Caki2 (cell line): ENCODE measurements at places on chromosomes 7 and 10. TPM values are rescaled to one million over a fixed set of nuclear protein-coding genes. Genes with fewer than 3 reads are reported as not detected.

Gene C10orf71
- not detected in 2 replicates for total RNA-seq

Gene OR2A42
- not detected in 2 replicates for total RNA-seq

Gene LRIT1
- total RNA-seq, result not detected in 2 replicates

Gene OR2A7
- total RNA-seq, result 0.47 TPM in 1 of 2 replicates, not detected in the other

Gene SPAM1
- not detected in 2 replicates for total RNA-seq

Gene GNAT3
- not detected in 2 replicates for total RNA-seq

Gene CYP51A1
- total RNA-seq, result 44.3 and 53.8 TPM in 2 replicates

Gene ERV3-1
- not detected in 2 replicates for total RNA-seq

Gene AQP1
- 0.32 TPM in 1 of 2 replicates, not detected in the other for total RNA-seq

Gene ZNF365
- 3.4 and 10.1 TPM in 2 replicates for total RNA-seq
